Breast epithelium (tissue), 4 donors: ENCODE measurements at places on chromosomes 7 and 10. TPM values are rescaled to one million over a fixed set of nuclear protein-coding genes. Genes with fewer than 3 reads are reported as not detected.
A peak's percentile ranks its signal among the peaks of the same experiment; 100 is the strongest.

Gene C7orf33
- total RNA-seq: not detected

Gene GPR26
- not detected for total RNA-seq

Gene NEURL1
- 1.5 TPM for total RNA-seq

Gene OR2AE1
- 0.98 TPM for total RNA-seq

- no peak for DNase-seq
These were observed 115.9 kb downstream of the CCNY start for GRCh38 chr10:35452171-35452570.

DNA sequence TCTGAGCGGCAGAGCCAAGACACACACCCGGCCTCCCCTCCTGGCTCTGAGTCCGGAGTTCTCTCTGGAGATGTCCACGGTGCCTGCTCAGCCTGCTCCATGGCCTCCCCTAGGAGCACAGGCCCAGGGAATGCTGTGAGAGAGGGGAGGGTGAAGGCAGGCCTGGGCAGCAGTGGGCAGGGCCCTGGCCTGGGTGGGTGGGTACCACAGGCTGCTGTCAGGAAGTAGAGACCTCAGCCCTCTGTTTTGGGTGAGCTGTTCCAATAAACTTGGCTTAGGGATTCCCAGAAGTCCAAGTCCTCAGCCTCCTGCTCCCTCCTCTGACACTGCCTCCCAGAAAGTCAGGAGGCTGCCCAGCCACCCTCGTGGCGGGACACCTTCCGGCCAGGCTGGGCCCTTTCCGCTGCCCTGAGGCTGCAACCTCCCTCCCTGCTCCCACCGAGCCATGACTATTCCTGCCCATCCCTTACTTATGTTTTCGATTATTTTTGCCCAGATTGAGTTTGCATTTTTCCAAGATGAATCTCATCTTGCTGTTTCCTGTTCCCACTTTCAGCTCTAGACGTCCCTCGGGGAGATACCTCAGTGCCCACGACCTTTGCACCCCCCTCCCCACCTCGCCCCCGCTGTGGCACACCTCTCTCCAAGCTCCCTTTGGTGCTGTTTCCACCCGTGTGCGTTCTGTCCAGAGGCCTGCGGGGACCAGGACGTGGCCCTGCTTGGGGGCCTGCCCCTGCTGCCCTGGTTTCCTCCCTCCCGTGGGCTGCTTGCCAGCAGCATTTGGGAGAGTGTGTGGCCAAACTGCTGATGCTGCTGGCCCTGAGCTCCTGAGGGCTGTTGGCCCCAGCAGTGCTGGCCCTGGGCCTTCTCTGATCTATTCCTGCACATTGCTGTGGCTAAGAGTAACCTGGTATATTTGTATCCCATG, 5.8 kb upstream of the POLM start:
- DNase-seq: no peak

GRCh38 chr7:155986497-155987160, 174.4 kb upstream of the SHH start:
- no peak for DNase-seq

DNA sequence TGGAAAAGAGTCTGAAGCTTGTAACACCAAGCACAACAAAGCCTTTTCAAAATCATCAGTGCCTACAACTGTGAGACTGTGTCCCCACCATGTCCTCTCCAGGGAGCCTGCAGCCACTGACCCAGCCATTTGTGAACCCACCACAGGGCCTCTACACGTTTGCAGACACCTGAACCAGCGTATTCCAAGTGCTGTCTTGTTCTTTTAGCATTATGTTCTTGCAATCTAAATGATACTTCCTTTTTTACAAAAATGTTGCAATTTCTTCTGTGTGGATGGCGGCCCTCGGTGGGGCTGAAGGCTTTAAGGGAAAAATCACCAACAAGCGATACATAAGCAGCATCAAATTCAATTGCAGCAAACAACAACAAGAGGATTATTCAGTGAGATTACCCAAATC, 403.2 kb upstream of the MGMT start:
- DNase-seq: no peak

GRCh38 chr7:64181586-64181985, 25.4 kb upstream of the ZNF735 start:
- no peak for DNase-seq

DNA sequence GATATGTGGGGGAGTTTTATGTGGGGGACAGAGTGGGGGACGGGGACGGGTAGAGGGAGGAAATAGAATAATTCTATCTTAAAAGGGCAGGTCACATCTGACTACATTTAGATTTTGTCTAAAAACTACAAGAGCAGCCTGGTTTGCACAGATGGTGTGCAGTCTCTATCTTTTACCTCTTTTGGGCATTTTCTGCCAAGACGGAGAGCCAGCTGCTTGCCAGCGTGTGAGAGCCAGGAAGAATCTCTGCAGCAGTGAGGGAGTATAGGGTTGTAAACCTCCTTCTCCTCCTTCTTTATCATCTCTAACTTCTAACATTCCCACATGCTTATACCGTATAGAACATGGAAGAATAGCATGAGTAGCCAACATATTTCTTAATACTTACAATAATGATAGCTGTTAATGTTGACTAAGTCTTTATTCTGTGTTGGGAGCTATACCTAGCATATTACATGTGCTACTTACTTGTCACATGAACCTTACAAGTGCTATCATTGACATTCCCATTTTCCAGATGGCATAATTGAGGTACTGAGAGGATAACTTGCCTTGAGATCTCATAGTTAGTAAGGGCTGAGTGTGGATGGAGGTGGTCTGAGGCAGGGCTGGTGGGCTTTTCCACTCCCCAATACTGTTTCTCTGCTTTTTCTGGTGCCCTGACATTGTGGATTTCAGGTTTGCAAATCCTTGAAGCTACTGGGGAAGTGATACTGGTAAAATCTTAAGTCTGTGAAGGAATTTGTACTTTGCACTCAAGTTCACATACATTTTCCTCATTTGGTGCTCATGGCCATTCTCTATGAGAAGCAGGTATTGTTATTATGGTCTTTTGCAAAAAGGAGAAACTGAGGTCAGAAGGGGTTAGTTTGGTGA, 1.1 kb downstream of the ENTPD1 start:
- no peak for DNase-seq

GRCh38 chr7:104240401-104240800, 32.6 kb upstream of the ORC5 start:
- no peak for DNase-seq

GRCh38 chr7:124779194-124779593, 13.6 kb upstream of the GPR37 start:
- no peak for DNase-seq

DNA sequence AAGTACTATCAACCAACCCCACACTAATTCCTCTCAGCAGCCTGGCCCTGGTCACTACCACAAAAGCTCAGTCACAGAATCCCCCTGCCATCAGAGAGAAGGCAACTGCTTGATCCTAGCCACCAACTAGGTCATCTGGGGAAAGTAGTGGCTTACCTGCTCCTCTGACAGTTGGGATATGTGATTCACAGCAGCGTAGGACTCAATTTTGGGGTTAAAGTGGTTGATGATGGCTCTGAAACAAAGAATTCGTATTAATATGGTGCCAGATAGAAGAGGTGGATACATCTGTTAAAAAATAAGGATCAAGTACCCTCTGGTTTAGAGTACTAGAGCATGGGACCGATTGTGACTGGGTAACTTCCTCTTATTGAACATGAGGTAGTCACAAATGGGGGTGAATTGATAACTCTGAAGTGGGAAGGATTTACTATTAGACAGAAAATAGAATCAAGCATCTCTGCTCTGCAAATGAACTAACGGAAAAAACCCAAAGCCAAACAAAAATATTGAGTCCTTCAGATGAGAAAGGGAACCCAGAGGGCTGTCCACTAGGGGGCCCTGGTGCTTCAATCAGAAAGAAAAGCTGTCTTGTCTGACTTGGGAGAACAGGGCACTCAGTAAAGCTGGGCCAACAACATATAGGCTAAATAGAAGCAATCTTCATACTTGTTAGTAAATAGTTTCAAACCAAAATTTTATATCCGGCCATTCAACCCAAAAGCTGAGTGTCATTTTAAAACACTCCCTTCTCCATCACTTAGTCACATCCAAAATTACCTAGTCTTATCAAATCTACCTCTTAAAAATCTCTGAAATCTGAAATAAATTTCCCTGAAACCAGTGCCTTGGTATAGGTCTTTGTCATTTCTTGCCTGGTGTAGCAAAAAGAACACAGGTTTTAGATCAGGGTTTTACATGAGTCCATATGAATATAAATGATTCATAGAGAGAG, 45.9 kb upstream of the KCNIP2 start:
- DNase-seq: peak; percentile 57

GRCh38 chr7:19557726-19558465, 150.9 kb downstream of the POLR1F start:
- DNase-seq: no peak

DNA sequence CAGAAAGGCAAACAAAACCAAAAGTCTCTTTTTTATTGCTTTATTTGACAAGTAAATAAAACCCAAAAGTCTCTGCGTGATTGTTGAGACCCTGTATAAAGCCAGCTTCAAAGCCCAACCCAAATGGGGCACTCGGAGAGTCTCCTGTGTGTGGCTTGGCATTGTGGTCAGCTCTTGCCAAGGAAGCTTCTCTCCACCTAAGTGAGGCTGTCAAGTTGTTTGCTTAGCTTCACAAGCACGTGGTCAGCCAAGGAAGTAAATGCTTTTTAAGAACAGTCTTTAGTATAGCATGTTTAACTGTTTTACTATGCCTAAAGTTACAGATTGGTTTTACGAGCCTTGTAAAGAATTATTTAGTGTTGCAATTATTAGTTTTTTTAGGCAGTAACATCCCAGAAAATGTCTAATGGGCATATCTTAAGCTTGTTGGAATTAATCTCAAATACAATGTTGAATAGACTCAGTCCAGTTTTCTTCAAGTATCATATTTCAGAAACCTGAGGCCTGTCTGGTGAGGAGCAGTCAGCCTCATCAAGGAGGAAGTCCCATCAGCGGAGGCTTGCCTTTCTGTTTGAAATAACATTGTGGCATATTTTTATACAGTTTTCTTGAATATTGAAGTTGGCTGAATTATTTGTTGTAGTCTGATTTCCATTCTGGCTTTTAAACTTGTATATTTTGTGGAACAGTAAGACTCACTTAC, 144.3 kb downstream of the ANKRD30A start:
- no peak for DNase-seq

- DNase-seq: no peak
These were observed 39.1 kb downstream of the CDK1 start for GRCh38 chr10:60817398-60817805.

GRCh38 chr10:78302739-78302988, 269.0 kb downstream of the RPS24 start:
- no peak for DNase-seq

- DNase-seq: no peak
These were observed 110.2 kb downstream of the CHN2 start for GRCh38 chr7:29304756-29305155.

DNA sequence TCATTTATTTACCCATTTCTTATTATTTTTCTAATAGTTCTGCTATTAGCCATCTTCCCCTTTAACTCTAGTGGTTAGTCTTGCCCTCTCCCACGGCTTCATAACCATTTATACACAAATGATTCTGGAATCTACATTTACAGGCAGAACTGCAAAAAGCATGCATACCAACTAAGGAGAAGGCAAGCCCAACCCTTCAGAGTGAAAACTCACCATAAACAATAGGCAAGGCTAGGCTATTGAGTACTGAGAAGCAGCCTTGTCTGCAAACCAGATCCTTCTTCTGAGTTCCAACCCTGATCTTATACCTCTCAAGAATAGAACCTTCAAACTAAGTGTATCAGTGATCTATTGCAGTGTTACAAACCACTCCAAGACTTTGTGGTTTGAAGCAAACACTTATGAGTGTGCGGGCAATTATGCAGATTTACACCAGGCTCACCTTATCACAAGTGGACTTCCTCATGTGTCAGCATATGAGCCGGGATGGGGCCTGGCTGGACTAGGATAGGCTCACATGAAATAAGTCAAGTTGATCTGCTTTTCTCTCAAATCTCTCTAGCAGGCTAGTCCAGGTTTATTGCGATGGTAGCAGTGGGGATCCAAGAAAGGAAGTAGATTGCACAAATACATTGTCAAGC, 896.9 kb upstream of the PHF14 start:
- DNase-seq: no peak

DNA sequence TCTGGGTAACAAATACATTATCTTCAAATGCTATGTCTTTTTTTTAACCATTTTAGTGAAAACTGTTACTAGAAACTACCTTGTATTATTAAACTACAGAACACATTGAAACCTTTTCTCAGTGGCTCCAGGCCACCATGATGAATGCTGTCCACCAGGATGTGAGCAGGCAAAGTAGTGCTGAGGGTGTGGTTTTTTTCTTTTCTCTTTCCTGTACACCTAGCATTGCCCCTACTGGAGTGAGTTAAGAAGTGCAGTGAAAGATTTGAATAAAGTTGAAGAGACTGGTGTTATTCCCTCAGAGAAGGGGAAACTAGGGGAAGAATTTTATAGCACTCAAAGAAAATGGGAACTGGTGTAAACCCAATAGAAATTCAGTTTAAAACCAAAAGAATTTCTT, 120.0 kb upstream of the SAMD8 start:
- DNase-seq: no peak
